ENCODE measurements at places on chromosomes 6 and 20.

DNA sequence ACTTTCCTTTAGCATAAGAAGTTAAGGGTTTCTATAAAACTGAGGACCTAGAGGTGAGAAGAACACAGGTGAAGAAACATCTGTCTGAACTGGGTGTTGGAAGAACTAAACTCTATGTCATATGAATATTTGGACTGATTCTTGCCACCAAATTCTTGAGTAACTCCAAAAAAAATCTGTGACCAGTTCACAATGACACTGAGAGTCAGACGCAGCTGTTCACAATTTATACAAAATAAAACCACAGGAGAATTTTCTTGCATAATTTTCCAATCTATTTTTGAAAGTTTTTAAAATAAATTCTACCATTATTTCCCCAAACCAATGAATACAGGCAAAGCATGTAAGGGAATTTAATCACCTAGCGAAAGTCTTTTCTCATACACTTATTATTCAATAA is 148.1 kb upstream of the TCF21 start:
- DNase-seq: no peak

DNA sequence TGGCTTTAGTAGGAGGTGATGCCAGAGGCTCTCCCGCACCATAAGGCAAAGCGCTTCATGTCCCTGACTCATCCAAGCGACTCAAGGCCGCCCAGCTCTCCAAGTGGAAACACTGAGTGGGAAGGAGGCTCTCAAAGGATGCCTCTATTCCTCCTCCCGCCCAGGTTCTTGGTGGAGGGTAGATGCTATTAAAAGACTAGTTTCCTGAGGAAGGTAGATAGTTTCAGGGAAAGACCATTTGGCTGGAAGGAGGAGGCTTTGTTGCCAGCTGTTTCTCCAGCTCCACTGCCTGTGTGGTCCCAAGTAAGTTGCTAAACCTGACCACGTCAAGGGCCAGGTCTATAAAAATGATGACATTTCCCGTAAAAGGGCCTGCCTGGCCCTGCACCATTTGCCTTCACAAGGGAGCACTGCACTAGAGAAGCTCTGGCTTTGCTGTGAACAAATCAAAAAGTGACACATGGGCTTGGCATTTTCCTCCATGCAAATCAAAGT is 48.2 kb downstream of the GMDS start:
- no peak for DNase-seq

DNA sequence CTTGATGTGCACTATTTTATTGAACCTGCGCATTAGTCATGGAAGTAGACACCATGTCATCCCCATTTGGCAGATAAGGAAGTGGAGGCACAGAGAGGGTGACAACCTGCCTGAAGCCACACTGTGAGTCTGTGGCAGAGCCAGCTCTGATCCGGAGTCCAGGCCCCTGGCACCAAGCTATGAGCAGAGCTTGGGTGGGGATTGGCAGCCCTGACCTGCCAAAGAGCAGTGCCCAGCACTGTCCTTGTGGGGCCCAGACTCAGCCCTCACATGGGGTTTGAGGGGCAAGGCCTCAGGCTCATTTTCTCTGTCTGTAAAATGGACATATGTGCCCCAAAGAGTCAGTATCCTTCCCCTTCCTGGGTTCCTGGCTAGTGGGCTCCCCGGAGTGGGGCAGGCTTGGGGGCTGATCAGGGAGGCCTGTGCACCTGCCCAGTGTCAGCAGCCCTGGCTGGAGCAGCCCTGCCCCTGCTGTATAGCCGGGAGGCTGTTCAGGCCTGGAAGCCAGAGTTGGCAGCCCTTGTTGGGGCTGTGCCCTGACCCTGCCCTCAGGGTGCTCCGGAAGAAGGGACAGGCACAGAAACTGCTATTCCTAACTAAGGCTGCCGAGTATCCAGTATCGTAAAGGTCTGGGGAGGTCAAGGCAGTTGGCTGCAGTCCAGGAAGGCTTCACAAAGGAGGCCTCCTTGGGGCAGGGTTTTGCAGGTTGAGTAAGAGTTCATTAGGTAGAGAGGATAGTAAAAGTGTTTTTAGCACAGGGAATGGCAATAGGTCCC is 38.7 kb downstream of the TGM2 start:
- DNase-seq: no peak

DNA sequence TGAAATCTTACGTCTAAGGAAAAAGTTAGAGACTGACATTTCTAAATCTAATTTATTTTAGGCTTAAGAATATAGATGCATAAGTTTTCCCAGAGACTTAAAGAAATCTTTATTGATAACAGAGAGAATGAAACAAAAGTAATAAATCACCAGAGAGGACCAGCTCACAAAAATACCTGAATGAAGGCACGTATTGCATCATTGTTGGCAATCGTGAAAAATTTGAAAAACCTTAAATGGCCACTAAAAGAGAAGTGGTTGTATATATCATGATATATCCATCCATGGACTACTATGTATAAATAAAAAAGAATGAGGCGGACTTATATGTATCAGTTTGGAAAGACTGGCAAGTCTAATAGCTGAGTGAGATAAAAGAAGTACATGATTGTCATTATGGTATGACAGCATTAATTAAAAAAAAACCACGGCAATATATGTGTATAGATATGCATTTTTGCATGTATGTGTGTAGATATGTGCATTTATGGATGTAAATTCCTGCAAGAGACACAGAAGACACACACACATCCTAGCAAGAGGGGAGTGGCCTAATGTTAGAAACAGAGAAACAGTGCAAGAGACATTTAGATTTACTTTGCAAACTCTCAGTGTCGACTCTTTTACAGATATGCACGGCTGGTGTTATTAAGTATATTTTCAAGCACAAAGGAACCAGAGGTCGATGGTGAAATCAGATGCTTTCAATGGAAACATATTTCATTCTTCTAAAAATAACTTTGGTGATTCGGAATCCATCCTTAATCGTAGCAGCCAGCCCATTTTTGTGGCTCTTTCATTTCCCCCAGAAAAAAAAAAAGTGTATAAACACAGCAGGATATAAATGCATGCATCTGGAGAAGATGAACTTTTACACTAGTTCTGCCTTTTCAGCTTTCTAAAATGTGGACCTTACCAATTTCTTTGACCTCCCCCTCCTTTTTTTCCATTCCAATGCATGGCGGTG is 156.1 kb upstream of the SALL4 start:
- DNase-seq: no peak

GRCh38 chr6:103707596-103708325 is 1152.0 kb downstream of the HACE1 start:
- no peak for DNase-seq
